ENCODE measurements at places on chromosomes 2 and 18.

DNA sequence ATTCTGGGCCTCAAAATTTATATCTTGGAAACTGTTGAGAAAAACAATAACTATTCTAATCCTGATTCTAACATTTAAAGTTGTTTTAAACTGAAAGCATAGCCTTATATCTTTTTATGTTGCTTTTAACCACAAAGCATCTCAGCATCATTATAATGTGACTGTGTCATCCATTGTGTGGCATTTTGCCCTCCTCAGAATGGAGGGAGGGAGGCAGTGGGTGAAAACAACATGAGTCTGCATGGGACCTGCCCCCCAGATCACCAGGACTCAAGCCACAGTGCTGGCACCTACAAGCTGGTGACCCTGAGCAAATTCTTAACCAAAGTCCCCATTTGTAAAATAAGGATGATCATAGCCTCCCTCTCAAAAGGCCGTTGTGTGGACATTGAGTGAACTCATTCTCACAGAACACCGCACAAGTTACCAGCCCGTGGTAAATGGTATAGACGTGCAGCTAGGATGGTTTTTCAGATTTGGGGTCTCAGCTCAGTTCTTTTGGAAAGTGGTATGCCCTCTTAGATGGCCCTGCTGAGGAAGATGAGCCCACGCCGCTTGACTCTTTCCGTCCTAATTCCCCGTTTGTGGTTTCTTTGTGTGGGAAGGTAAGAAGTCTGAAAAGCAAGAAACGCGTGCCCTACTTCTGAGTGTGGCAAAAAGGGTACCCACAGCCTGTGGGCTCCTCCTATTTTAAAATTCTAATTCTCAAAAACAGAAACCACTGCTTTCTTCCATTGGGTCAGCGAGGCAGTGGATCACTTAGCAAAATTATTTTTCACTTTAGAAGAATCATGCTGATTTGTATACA, 305.0 kb upstream of the ID2 start:
- DNase-seq = no peak

DNA sequence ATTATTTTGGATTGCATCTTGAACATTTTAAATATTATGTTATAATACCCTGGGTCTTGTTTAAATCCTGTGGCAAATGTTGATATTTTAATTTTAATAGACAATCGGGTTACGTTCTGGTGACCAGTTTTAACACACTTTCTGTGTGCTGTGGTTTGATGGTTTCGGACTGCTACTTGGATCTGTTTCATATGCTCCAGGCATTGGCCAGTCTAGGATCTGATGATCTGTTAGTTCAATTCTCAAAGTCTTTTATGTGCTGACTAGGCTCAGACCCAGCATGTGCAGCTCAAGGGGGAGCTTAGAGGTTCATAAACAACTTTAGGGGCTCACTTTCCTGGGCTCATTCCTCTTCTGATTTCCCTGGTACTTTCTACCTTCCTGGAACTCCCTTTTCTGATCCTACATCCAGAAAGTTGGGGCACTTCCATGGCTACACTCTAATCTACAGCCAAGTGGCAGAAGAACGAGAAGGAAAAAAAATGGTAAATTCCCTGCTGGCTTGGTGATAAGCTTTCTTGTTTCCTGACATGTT, 5.0 kb upstream of the ZBTB14 start:
- DNase-seq = no peak

- no peak for DNase-seq
These were observed 31.5 kb downstream of the DYNC1I2 start for GRCh38 chr2:171718720-171719119.

GRCh38 chr2:121160366-121160765, 124.6 kb downstream of the TFCP2L1 start:
- no peak for DNase-seq

GRCh38 chr2:113877711-113878598, 11.9 kb upstream of the ACTR3 start:
- DNase-seq = no peak

DNA sequence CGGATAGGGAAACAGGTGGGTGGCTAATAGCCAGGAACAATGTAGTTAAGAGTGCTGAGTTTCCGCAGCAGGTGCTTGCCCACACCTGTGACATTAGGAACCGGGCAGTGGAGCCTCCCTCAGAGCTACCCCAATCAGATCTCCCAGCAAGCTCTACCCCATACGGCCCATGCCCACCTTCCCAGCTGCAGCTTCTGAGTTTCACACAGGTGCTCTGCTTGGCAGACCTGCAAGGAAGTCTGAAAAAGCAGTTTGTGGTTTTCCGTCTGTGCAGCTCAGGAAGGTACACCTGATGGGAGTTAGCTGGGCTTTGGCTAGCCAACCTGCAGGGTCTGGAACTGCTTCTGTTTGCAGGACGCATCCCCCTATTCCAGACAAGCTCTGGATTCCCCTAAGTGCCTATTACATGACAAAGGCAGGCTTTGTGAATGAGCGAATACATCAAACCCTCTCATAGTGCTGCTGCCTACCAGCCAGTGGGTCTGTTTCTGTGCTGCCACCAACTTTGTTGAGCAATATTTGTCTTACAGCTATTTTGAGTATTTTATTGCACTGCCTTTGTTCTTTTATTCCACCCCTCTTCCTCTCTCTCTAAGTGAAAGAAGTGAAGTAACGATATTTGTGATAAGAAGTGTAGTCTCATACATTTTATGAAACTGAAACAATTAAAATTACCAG, 24.7 kb upstream of the CEP68 start:
- DNase-seq = no peak

- no peak for DNase-seq
These were observed 223.9 kb upstream of the SESTD1 start for GRCh38 chr2:179488563-179488962.

- no peak for DNase-seq
These were observed 127.3 kb downstream of the MSH2 start for GRCh38 chr2:47530105-47530760.

DNA sequence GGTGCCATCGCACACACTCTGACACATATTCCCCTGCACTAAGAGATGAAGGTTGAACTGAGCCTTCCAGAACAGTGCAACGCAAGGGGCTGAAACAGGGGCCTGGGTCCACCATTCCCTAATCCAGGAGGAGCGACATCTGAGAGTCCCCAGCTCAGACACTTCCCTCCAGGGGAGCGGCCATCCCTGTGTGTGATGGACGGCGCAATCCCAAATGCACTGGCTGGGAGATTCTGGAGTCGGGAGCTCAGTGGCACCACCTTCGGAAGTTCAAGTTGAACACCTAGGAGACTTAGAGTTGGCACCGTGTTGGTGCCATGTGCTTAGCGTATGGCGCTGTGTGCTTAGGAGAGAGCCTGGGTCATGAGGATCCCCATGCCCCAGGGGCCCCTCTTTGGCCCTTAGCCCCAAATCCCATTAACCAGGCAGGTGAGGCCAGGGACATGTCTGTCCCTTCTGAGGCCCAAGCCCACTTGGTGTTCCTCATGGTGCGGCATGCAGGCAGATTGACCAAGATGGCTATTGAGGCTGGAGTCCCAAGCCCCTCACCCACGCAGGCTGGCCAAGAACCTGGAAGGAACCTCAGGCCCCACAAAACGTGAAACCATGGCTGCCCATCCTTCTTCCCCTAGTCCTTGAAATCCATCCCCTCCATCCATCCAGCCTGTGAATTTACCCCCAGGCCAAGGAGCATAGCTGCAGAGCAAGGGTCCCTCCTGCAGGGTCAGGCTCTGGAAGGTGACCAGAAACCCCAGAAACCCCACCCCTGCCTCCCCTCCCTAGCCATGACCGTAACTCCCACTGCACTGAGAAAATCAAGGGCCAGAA, 114.1 kb upstream of the OTOS start:
- no peak for DNase-seq

GRCh38 chr2:157559890-157560289, 68.8 kb downstream of the ACVR1C start:
- DNase-seq = no peak

DNA sequence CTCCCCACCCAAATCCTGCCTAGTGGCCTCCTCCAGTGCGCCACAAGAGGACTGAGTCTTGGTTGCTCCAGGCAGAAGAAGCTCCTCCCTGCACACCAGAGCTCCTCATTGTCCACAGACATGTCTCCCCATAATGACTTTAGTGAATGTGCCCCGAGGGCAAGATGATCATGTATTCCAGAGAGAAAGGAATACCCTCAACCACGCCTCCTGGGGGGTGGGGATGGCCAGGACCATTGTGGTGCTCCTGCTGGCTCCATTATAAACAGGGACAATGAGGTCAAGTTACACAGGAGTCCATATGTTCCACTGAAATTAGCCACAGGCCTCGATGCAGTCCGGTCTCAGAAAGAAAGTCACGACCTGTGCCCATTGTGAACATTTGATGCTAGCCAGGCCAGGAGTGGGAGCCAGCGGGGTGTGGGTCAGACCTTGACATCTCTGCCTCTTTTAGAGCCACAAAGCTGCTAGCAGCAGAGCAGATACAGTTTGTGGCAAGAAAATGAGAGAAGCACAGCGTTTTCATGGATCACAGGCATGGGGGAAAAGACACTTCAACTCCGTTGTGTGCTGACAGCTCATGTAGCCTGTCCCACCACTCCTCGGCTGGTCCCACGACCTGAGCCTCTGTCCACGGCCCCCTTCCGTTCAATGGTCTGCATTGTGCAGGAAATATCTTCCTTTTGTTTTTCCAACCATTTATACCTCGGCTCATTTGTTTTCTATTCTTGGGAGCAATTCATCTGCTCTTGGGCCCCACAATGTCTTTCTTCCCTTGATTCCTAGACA, 70.7 kb upstream of the FZD7 start:
- no peak for DNase-seq

- DNase-seq = no peak
These were observed 424.3 kb upstream of the ACVR2A start for GRCh38 chr2:147420517-147420916.

- no peak for DNase-seq
These were observed 582.1 kb downstream of the ZEB2 start for GRCh38 chr2:143937723-143938350.

GRCh38 chr2:21415234-21415633, 291.5 kb downstream of the TDRD15 start:
- no peak for DNase-seq

DNA sequence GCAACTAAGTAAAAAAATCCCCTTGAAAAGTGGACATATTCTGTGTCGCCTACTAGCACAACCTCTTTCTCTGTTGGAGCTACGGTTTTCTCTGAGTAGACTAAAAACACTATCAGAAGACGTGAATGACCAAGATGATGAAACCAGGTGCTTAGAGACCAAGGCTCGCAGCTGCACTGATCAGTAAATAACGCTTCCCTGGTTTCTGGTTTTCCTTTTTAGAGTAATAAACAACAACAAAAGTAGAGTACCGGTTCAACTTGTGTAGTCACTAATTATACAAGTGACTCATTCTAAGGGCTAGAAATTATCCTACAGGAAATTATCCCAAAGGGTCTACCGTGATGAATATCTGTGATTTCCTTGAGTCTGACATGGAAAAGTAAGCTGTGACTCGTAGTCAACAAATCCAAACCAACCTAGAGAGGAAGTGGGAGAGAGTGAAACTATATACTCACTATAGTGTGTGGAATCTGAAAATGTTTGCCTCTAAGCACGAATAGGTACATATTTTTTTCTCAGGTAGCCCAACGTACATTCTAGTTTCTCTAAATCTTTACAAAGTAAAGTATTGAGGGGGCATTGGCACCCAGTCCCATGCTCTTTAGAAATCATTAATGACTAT, 17.8 kb downstream of the RASGRP3 start:
- no peak for DNase-seq

DNA sequence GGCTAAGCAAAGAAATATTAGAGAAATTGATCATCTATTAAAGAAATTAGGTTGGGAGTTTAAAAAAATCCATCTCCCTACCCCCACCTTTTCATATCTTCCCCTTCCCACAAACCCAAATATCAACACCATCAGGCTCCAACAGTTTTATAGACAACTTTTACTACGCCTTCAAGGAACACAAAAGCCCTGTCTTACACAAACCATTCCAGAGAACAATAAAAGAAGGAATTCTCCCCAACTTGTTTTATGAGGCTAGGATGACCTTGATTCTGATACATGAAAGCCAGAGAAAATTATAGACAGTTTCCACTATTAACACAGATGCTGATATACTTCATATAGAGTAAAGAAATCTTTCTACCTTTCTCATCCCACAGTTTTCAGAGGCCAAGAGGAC, 211.6 kb downstream of the OSR1 start:
- no peak for DNase-seq

DNA sequence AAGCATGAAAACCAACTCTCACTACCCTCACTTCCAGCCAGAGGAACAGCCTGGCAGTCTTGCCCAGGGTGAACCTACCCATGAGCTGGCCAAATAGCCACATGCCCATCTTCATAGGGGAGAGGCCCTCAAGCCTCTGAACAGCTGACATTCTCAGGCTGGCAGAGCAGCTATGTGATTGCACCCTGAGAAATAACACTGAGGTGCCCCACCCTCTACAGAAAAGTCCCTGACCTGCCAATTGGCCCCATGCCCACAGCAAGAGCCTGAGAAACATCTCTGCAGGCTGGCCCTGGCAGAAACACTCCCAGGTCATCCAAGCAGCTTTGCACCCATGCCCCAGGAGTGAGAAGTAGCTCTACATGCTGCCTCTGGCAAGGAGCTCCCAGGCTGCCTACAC, 127.4 kb upstream of the OTX1 start:
- no peak for DNase-seq

DNA sequence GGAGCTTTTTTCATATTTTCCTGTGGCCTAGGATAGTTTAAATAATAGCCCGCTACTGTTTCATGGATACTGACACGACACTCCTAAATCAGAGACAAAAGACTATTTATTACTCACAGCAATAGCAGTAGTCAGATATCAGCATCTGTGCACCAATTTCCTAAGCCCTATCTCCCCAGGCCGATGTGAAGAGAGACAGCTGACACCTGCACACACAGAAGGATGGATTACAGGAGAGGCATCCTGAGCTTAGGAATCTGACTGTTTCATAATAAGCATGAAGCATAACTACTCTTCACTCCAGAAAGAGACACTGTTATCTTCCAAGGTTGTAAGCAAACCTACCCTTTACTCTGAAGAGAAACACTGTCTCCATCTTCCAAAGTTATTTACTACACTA, 105.4 kb downstream of the ATL2 start:
- no peak for DNase-seq

GRCh38 chr18:73214970-73215369, 347.2 kb upstream of the NETO1 start:
- no peak for DNase-seq

GRCh38 chr2:231244382-231245248, 46.2 kb downstream of the ARMC9 start:
- DNase-seq = no peak

GRCh38 chr2:64354857-64355680, 98.9 kb upstream of the LGALSL start:
- DNase-seq = no peak

DNA sequence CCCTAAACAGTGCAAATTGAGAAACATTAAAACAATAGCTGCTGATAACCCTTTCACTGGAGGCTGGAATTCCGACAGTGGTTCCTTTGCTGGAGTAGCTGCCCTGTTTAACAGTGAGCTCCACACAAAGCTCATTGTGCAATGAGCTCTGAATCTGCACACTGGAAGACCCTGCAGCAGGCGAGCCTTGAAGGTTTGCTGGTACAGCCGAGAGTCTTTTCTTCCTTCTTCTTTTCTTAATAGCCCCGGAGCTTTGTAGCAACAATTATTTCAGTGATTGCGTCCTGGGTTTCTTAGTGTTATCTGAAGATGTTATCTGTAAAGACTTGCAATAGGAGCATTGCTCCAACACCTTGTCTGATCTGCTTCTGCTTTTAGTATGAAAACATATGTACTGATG, 50.8 kb upstream of the CXCR4 start:
- DNase-seq = no peak

- no peak for DNase-seq
These were observed 109.0 kb upstream of the STPG4 start for GRCh38 chr2:47264143-47264542.

GRCh38 chr2:162177301-162177700, 25.3 kb upstream of the GCG start:
- no peak for DNase-seq
